Stimulated activated naive CD4-positive, alpha-beta T cell (primary cell): ENCODE measurements at places on chromosomes 3 and 15.

DNA sequence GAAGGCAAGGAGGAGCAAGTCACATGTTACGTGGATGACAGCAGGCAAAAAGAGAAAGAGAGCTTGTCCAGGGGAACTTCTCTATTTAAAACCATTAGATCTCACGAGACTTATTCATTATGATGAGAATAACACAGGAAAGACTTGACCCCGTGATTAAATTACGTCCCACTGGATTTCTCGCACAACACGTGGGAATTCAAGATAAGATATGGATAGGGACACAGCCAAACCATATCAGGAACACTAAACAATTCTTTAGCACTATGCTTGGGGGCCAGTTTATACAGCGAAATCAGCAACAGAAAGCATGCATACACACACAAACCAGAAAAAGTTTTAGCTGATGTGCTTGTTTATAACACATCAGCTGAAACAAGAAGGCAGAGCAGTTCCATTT, 704.2 kb downstream of the OTOL1 start:
- DNase-seq, result no peak

- DNase-seq, result no peak
Measured at GRCh38 chr3:176765382-176765900, 431.8 kb downstream of the TBL1XR1 start.

GRCh38 chr3:25655659-25656058, 9.0 kb downstream of the TOP2B start:
- no peak for DNase-seq

GRCh38 chr15:67472957-67473356, 48.0 kb upstream of the C15orf61 start:
- no peak for DNase-seq

GRCh38 chr3:64533617-64534317, 154.0 kb downstream of the ADAMTS9 start:
- DNase-seq, result no peak

DNA sequence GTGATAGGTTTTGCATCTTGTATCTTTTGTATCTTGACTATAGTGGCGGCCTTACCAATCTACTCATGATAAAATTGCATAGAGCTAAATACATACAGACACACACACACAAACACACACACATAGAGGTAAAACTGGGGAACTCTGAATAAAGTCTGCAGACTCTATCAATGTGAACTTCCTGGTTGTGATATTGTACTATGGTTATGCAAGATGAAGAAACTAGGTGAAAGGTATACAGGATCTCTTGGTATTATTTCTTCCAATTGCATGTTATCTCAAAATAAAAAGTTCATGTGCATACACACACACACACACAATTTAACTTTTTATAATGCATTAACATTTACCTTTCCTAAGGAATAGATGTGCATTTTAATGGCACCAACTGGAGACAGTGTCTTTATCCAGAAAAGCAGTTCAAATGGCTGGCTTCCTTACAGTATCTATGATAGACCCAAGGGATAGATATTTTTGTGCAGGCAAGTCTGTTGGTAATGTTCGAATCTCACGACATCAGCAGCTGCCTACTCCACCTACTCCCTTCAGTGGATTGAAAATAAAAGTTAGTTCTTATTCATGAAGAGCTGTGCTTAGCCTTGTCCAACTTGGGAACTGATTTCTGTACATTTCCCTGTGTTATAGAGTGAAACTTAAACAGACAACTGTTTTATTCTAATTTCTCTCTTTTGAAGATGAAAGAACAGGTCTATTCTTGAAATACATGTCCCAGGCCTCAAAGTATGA, 46.9 kb upstream of the SPRED1 start:
- DNase-seq, result no peak

- no peak for DNase-seq
Measured at GRCh38 chr3:171317171-171317570, 143.0 kb downstream of the TNIK start.

DNA sequence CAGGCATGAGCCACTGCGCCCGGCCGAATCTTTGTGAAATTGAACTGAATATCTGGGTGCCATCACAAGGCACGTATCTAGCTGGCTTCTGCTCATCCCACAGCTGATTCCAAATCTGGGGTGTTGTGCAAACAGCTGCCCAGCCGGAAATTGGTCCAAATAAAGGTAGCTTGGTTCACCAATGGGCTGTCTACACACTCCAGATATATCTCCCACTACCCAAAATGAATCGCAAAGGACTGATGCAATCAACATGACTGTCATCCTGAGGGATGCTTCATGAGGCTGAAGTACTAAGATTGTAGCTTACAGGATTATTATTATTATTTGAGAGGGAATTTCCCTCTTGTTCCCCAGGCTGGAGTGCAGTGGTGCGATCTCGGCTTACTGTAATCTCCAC, 28.1 kb downstream of the LARP6 start:
- no peak for DNase-seq
